Epithelial cell of prostate (primary cell): ENCODE measurements at places on chromosomes 3 and 15.

DNA sequence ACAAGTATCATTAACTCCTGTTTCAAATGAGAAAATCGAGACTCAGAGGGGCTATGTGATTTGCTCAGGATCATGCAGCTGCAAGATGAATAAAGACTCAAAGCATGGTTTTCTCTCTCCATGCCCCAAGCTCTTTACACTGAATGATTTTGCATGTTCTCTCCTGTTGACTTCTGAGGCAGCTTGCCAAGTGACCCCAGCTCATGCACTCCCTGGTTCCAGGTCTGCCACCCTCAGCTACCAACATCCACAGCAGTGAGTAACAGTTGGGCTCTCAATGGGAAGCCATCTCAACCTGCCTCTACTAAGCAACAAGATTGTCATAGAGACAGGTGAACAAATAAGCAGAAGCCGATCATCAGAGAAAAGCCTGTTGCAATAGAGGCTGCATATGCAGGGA, 116.9 kb upstream of the GADL1 start:
- DNase-seq, result no peak

DNA sequence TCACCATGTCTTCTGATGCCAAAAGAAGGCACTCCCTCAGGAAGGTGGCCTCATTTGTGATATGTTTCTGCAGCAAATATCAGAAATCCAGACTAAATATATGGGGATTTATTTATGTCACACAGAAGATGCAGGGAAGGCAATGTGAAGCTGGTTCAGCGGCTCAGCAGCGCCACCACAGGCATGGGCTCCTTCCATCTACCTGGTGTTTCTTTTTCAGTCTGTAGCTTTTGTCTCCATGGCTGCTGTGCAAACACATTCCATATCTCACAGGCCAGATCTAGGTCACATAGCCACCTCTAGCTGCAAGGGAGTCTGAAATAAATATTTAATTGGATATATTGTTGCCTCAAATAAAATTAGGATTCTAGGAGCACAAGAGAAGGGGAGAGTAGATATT, 502.1 kb upstream of the IL12A start:
- no peak for DNase-seq

GRCh38 chr15:36230776-36231175, 348.6 kb upstream of the CDIN1 start:
- DNase-seq, result no peak

DNA sequence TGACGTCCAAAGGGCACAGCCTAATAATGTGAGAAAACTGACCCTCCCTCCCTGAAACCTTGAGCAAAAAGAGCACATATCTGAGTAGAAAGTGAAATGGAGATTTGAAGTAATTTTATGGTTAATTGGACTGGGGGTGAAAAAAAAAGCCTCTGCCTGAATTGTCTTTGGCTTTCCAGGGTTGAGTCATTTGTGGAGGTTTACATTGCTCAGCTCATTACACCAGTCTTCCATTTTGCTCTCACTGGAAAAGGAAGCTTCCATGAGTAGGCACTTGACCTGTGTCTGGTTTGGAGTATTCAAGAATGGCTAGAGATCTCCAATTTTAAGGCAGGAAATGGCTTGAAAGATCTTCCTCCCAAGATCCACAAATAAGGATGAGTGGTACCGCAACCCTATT, 273.9 kb downstream of the PDCD6IP start:
- no peak for DNase-seq

DNA sequence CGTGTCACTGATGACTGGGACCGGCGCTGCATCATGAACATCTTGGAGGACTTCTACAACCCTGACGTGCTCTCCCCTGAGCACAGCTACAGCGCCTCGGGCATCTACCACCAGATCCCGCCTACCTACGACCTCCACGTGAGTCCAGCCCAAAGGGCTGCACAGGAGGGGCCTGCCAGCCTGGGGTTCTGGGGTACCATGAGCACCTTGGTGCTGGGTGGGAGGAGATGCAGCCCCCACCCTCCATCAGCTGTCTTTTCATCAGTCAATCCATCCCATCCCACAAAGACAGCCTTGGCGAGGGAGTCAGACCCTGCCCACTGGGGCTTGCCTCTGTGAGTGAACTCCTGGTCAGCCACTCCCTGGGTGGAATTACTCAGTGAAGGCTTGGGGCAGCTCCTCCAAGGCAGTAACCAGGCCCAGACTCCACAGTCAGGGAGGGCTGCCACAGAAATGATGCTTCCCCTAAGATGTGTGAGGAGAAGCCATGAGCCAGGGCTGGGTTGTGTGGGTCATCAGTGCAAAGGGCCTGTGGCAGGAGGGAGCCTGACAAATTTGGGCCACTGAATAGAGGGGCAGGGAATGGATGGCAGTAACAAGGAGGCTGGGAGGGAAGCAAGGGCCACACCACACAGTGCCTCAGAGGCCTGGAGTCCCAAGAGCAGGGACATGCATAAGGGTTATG, 47.9 kb downstream of the SEMA3G start:
- DNase-seq, result no peak

- DNase-seq, result no peak
These were observed 21.8 kb downstream of the CCDC32 start for GRCh38 chr15:40543082-40543481.

GRCh38 chr3:114582929-114583328, 289.1 kb downstream of the TIGIT start:
- DNase-seq, result no peak

- peak; percentile 91 for DNase-seq
These were observed 13.6 kb downstream of the SCN11A start for GRCh38 chr3:39038165-39038564.

DNA sequence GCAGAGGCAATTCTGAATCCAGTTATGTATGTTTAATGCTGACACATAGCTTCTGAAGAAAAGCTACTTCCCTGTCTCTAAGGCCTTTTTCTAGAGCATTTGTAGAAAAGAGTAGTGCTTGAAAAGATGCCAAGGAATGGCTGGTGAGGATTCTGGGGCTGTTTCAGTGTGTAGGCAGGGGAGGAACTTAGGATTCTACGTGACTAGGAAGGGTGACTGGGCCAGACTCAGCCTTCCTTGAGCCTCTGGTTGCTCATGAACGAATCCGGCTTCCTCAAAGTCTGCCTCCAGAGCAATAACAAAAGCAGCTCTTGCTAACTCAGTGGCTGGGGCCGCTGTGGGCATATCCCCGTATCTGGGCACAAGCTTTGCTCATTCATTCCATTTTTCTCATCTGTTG, 104.8 kb upstream of the WNT5A start:
- DNase-seq, result no peak

- no peak for DNase-seq
These were observed 77.5 kb downstream of the RARB start for GRCh38 chr3:25505581-25505980.

- DNase-seq, result no peak
These were observed 161.2 kb upstream of the ABI3BP start for GRCh38 chr3:101154401-101154800.

- no peak for DNase-seq
These were observed 702 bp upstream of the GPX1 start for GRCh38 chr3:49358884-49359225.

- DNase-seq, result no peak
These were observed 77.6 kb upstream of the FRMD4B start for GRCh38 chr3:69463531-69463930.

GRCh38 chr3:134369231-134369741, 5.0 kb downstream of the AMOTL2 start:
- DNase-seq, result no peak
